Activated CD8-positive, alpha-beta memory T cell treated with anti-CD3 and anti-CD28 coated beads for 48 hours (primary cell): ENCODE measurements at places on chromosomes 2 and 18.

DNA sequence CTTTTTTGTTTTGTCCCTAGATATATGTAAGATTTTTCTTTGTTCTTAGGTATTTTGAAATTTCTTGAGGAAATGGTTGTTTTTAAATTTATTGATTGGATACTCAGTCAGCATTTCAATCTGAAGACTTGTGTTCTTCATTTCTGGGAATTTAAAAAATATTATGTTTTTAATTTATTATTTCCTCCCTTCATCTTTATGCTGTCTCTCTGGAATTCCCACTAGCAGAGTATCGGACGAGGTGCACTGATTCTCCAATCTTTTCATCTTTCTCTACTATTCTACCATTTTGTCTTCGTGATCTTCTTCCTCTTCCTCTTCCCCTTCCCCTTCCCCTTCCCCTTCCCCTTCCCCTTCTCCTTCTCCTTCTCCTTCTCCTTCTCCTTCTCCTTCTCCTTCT is 12.3 kb downstream of the SCTR start:
- DNase-seq: no peak

GRCh38 chr2:238719641-238720040 is 128.2 kb upstream of the TWIST2 start:
- no peak for DNase-seq

DNA sequence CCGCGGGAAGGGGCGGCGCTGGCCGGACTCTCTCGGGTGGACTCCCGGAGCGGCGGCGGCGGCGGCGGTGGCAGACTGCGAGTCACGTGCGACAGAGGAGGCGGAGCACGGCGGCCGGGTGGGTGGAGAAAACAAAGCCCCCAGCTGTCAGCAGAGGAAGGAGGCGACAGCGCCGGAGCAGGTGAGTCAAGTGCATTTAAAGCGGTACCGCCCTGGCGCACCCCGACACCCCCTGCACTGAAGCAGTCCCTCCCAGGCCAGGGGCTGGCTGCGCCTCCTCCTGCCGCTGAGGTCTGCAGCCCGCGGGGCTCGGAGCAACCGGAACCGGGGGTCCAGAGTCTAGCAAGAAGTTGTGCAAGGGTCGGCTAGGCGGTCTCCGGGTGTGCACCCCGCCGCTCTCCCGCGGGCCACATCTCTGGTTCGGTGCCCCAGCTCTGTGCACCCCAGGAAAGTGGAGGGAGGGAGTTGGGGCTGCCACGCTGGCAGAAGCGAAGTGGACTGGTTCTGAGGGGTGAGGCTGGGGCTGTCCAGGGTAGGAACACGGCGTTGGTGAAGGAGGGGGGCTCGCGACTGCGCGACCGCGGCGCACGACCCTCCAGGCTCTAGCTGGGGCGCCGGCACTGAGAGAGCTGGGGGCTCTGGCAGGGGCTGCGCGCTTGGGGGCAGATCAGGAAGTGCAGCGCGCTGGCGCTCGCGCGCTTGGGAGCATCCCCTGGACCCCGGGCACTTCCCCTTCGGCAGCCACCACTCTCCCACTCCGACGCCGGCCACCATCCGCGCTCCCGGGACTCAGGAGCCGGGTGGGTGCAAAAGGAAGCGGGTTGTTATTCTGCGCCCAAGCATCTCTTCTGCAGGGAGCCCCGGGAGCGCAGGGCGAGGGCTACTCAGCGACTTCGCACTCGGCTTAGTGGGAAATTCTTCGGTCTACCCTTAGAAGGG is 64.0 kb upstream of the MAPRE2 start:
- DNase-seq: peak; percentile 43

DNA sequence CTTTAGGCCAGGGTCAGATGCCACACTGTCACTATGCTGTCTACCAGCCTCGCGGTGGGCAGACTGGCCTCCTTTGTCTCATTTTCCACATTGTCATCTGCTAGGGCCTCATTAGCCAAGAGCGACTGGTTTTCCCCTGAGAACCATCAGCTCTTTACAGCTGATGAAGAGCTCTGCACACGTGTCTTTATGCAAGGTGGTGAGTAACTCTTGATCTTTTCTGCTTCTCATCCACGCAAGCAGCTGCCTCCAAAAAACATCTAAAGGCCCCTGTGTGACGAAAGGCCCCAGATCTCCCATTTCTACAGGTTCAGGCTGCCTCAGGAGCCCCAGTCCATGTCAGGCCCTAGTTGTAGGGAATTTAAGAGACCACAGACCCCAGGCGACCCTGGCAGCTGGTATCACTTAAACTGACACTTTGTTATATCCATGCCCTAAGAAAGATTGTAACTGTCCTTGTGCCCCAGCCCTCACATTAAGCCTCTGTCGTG is 52.9 kb downstream of the DPYSL5 start:
- no peak for DNase-seq

GRCh38 chr18:63819786-63820185 is 44.6 kb downstream of the SERPINB7 start:
- no peak for DNase-seq
